NCI-H187 treated with DMSO at 0.1 percent for 48 hours (cell line): ENCODE measurements at places on chromosomes 11 and 22.

- no peak for DNase-seq
These were observed 18.6 kb downstream of the ARHGEF12 start for GRCh38 chr11:120354779-120355178.

GRCh38 chr11:71178076-71178475, 74.3 kb downstream of the SHANK2 start:
- no peak for DNase-seq

GRCh38 chr11:15159085-15159484, 44.4 kb downstream of the INSC start:
- no peak for DNase-seq

DNA sequence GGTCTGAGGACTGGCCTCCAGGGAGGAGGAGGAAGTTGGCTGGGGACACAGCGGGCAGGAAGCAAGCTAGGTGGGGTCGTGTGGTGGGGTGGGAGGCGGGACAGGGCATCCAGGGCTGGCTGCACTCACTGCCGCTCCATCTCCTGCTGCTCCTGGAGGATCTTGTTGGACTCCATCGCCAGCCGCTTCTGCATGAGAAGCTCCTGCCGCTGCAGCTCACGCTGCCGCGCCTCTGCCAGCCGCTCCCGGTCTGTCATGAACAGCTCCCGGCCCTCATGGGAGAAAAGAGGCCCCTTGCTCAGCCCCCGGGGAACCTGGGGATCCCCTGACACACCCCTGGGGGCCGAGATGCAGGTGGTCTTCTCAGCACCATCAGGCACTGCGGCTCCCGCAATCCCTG, 21.6 kb downstream of the USH1C start:
- no peak for DNase-seq

- DNase-seq: no peak
These were observed 30.2 kb downstream of the GTF2H1 start for GRCh38 chr11:18352581-18352980.

DNA sequence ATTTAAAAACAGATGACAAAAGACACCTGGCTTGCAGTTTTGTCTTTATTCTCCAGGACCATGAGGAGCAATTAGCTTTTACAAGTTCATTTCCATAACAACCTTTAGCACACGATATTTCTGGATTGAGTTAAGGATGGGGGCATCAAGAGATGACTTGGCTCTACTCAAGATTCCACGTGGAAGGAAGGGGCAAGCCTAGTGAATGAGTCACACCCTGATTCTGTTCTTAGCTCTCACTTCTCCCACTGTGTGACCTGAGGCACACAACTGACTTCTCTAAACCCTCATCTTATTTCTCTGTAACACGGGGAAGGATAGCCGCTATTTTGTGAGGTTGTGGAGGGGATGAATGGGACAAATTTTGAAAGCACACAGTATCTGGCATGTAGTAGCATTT, 185.5 kb downstream of the KIRREL3 start:
- DNase-seq: no peak

DNA sequence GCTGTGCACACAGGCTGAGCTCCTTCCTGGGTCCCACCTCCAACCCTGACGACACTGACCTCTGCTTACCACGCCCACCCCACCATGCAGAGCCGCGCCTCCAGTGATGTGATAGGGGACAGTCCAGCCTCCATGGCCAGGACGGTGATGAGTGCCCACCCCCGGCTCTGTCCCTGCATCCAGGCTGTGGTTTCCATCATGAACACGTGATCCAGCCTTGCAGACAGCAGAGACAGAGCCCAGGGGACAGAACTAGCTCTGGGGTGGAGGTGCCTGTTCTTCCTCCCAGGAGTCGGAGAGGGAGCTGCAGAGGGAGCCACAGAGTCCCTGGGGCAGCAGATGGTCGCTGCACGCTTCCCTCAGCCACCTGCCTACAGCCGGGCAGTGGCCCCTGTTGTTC, 42.6 kb upstream of the IGSF9B start:
- no peak for DNase-seq

GRCh38 chr11:77647654-77648305, 10.2 kb upstream of the CLNS1A start:
- no peak for DNase-seq

GRCh38 chr11:17639091-17639490, 80.3 kb upstream of the MYOD1 start:
- DNase-seq: no peak

DNA sequence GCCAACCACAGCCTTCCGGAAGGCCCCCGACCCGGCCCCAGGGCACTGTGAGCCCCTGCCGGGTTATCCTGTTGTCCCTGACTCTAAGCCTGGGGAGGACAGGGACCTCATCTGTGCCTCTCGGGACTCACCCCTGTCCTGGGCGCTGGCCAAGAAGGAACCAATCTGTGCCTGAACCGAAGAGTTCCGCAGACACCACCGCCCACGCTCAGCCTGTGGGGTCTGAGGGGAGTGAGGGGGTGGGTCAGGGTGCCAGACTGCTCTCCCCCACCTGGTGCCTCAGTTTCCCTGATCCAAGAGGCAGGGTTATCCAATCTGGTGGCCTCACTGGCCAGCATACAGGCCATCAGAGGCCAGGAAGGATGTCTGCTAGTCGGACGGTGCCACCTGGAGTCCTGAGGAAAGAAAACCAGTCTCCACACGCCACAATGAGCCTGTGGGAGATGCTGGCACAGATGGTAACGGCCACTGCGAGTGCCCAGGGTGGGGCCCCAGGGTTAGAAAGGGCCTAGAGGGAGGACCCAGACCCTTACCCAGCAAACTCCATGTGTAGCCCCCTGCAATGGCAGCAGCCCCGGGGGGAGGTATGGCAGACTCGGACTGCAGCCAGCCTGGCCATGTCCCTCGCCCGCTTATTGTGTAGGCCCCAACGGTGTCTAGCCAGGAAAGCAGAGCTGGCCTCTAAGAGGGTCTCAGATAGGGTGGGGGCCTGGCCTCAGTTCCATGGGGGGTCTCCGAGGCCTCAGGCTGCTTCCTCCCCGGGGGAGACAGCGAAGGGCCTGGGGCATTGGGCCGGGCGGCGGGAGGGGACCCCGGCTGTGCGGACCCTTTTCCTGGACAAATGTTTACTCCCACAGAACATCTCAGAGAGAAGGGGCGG, 827 bp upstream of the TNNT3 start:
- no peak for DNase-seq

GRCh38 chr22:47199979-47200272, 437.5 kb downstream of the TBC1D22A start:
- no peak for DNase-seq

DNA sequence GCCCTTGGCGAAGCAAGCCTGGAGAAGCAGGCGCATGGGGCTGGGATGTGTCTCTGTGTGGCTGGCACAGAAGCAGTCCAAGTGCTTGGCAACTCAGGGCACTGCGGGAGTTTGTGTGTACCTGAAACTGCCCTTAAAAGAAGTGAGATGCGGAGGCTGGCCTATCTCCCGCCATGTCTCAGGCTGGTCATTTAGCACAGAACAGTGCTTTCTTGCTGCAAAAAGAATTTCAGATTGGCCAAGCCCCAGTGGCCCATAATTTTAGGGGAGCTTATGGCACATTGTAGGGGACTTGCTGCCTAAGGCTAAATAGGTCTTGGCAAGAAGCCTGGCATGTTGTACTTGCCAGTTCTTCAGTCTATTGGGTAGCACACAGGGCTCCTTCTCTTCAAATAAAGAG, 16.4 kb downstream of the EHF start:
- DNase-seq: no peak

GRCh38 chr22:48492366-48493320, 1335.0 kb downstream of the BRD1 start:
- DNase-seq: no peak

DNA sequence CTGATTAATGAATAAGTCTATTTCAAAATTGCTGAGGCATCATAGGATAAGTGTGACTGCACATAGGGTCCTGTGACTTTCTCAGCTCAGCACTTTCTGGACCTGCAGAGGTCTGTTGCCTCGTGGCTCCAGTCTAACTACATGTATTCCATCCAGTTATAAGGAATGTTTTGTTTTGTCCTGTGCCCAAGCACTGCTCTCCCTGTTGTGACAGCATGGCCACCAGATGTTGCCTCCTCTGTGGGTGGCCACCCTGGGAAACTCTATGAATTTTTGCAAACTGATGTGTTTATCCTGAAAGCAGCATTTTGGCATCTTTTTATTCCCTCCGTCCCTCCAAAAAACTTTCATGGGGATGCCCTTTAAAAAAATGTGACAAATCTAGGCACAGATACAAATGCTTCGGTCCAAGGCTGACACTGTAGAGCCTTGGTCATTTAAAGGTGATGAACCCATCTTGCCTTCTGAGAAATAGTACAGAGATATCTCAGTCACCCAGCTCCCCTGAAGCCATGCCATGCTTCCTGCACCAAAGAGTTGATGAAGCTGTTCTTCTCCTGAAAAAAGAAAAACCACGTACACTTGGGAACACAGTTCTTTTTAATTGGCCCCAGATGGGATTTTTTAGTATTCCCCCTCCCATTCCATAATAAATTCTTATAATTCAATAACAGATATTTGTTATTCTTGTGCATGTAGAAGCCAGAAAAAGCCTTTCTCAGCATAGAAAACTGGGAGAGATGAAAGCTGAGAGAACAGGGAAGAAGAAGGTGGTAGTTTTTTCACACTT, 72.6 kb downstream of the CCDC34 start:
- no peak for DNase-seq

DNA sequence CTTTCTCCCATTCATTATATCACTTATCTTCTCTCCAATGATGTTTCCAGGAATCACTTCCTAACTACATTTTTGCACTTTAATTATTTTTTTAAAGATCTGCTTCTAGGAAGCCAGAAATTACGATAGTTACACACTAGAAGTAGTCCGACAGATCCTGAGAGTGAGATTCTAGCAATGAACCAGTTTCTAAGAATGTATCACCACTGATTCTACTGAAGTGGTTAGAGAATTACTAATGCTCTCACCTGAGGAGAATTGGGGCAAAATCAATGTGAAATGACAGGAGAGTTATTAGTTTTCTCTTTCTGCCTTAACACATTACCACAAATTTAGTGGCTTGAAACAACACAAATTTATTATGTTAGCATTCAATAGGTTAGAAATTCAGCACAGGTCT, 241.2 kb downstream of the CASP12 start:
- DNase-seq: no peak

GRCh38 chr22:17873804-17874203, 99.5 kb upstream of the BID start:
- DNase-seq: no peak

DNA sequence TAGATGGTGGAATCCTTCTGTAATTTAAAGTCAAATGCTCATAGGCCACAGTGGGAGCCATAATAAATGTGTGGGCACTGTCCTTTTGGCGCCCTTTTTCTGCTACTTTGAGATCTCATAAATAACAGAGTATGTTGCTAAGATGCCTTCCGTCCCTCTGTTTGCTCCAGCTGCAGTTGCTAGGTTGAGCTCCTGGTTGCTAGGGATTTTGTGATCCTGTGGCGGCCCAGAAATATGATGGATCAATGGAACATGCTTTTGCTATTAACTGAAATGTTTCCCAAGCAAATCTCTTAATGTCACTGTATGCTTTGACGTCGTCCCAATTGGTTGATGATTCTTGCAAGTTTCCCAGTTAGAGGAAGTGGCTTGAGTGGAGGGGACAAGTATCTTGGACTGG, 53.5 kb downstream of the MYO18B start:
- DNase-seq: no peak

DNA sequence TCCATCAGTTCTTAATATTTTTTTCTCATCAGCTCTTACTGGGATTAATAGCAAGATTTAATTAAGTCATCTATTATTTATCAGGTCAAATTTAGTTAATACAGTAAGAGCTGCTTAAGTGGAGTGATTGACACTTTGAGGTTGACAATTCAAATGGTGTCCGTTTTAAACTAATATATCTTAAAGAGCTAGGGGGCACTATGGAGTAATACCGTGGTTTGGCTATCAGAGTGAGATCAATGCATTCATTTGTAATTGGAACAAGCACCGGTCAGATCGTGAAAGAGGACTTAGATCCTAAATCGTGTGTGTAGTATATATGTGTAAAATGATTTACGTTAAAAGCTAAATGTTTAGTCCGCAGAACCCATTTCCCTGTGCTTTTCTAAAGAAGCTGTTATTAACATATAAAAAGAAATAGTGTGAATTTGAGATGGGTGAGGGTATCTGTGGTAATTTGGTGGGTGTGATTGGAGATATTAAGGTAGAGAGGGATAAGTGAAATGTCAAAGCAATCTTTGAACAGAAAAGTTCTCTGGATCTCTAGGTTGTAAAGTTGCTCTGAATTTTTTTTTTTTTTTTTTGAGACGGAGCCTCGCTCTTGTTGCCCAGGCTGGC, 2.3 kb downstream of the SIK2 start:
- no peak for DNase-seq

DNA sequence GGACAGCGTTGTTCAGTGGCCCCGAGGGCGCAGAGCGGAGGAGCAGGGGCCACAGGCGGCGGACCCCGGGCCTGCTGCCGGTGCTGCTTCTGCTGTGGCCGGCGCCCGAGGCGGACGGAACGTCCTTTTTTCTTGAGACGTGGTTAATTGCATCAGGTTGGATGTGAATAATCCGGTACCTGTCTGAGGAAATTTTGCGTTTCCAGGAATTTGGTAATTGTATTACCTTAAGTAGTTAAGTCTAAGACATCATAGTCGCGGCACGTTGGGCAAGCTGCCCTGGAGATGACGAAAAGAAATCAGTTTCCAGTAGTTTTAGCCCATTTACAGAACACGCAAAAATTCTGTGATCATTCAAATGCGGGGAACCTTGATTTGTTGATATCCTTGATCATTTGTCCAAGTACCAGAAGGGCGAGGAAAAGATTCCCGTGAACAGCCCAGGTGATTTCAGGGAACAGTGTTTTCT, 789 bp downstream of the SPECC1L start:
- no peak for DNase-seq

GRCh38 chr22:46596819-46597218, 23.4 kb upstream of the GRAMD4 start:
- DNase-seq: no peak

DNA sequence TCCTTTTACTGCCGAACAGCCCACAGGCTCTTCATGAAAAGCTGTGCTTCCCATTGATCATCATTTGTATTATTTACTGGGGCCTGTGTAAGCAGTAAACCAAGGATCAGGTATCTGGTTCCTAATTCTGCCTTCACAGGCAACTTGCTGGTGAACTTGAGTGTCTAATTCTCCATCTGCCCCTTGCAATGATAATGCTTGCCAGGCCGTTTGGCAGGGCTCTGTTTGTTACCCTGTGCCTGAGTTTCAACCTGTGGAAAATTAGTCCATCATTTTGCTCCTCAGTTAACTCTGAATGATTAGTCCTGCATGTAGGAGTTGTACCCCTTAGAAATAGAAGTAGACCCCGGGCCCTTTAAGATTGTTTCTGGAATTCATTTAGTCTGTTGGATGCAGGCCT, 298.4 kb upstream of the CADM1 start:
- no peak for DNase-seq

DNA sequence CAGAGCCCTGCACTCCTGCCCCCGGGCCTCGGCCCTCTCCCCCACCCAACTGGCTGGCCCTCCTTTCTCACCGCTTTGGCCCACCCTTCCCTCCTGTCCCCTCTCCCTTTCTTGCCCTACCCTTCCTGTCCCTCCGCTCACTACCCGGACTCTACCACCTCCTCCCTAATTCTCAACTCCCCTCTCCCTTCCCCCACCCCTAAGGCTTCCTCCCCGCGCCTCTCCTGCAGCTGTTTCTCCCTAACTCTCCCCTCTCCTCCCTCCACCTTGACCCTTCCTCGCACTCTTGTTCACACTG, 421 bp downstream of the SLC15A3 start:
- no peak for DNase-seq

GRCh38 chr11:64869571-64870175, 8.7 kb downstream of the EHD1 start:
- no peak for DNase-seq
